ENCODE measurements at places on chromosomes 11 and 22.
A peak's percentile ranks its signal among the peaks of the same experiment; 100 is the strongest.

DNA sequence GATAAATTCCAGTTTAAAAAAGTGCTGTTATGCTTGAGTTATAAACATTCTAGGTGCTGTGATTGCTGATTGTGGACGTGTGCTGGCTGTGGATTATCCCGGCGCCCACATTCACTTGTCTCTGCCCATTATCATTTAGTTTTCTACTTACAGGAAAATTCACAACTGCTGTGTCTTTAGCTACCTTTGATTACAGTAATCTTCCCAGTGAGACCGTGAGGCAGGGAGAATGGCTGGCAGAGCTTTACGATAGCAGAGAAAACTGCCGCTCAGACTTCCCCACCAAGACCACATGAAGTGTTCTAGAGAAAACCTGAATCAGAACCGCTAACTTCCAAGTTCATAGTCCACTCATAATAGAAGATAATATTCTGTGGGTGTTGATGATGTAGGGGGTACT is 34.6 kb upstream of the NELL1 start:
- no peak for DNase-seq

DNA sequence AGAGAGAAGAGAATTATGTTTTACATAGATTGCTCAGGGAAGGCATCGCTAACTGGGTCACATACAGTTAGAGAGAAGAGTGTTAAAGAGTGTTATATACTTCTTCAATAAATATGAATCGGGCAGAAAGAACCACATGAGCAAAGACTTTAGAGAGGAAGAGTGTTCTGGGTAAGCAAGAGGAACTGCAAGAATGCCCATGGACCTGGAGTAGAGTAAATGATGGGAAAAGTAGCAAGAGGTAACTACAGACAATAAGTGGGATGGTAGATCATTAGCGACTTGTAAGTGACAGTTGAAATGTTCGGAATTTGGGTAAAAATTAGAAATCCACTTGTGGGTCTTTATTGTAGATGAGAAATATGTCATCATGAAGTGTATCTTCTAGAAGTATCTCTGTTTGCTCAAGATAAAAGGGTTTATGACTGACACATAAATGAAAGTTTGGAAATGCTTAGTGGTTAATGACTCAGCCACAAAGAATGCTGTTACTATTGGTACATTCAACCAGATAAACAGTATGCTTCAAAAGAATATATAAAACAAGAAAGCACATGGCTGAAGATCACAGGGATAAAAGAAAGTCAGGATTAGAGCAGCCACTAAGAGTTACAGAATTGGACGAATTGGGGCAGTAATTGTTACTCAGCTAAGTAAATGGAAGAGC is 229.3 kb downstream of the CASP12 start:
- DNase-seq = no peak

DNA sequence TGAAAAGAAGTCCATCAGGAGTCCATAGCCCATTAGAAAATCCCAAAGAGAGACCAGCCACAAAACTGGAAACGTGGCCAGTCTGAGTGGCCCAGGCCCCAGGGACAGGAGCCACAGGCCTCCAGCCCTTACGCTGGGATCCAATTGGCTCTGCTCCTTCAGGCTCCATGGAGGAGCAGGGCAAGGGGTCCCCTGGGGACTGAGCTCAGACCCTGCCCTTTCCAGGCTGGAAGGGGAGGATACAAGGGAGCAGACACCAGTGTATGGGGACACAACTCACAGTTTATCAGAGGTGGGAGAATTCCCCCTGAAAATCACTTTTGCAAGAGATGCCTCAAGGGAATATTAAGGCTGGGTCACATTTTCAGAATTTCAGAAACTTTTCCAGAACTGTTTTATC is 227.5 kb downstream of the NTM start:
- DNase-seq = no peak

DNA sequence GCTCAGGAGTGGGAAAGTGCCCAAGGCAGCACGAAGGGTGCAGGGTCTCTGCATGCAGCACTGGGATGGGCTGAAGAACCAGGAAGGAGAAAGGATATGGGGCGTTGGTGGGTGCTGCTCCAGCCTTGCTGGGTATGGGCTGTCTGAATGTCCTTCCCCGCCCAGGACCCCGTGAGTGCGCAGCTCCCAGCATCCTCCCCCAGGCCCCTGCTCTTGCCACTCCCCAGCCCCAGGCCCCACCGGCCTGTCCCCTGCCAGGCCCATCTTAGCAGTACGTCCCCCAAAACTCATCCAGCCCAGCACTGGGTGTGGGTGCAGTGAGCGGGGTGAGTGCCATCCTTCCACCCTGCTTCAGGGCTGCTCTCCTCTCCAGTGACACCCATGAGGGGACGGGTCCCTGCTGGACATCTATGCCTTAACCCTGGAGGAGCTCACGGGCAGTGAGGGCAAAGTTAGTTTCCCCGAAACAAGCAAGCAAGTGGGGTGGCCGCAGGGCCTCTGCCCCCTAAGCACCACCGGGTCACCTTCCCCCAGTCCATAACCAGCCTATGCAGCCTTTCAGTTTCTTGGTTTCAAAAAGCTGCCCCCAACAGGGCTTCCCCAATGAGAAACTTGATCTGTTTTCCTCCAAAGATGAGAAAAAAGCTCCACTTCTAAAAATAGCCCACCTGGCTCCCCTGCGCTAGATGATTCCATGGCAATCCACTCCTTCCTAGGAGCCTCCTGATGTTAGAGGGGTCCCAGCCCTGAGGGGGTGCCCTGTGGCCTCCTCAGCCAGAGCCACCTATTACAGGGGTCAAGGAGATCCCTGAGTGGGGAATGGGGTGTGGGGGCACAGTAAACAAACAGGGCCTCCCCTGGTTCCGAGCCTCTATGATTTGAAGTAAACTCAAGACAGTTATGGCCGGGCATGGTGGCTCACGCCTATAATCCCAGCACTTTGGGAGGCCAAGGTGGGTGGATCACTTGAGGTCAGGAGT is 103.8 kb downstream of the MORC2 start:
- peak; percentile 76 for DNase-seq

DNA sequence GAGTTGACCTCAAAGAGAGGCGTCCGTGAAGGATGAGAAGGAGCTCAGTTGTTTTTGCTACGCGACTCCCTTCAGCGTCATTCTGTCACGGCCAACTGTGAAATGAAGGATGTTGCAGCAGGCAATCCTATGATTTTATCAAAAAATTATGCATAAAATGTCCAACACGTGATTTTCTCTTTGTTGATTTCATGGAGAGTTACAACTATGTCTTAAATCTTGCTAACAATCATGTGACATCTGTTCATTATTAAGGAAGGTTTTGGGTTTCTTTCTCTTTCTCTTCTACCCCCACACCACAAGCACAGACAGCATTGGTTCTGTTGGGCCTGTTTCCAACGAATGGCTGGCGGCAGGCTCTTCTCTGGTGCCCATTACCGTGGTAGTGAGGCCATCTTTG is 3.7 kb downstream of the KRTAP5-4 start:
- no peak for DNase-seq

GRCh38 chr11:23944923-23945322 is 551.9 kb upstream of the LUZP2 start:
- DNase-seq = no peak

DNA sequence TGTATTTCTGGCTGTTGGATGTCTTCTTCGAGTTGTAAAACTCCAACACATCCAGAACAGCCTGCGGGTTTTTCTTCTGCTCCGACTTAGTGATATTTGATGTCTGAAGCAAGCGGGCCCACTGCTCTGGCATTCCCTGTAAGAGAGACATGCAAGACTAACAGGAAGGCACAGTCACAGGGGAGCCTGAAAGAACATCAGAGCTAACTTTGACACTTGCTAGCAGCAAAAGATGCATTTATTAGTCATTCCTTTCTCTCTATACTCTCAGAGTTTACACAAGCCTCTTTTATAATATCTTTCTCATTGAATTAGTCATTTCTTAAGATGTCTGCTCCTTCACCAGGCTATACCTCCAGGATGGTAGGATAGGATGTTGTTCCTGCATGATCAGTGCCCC is 77.8 kb upstream of the GDPD4 start:
- DNase-seq = no peak

DNA sequence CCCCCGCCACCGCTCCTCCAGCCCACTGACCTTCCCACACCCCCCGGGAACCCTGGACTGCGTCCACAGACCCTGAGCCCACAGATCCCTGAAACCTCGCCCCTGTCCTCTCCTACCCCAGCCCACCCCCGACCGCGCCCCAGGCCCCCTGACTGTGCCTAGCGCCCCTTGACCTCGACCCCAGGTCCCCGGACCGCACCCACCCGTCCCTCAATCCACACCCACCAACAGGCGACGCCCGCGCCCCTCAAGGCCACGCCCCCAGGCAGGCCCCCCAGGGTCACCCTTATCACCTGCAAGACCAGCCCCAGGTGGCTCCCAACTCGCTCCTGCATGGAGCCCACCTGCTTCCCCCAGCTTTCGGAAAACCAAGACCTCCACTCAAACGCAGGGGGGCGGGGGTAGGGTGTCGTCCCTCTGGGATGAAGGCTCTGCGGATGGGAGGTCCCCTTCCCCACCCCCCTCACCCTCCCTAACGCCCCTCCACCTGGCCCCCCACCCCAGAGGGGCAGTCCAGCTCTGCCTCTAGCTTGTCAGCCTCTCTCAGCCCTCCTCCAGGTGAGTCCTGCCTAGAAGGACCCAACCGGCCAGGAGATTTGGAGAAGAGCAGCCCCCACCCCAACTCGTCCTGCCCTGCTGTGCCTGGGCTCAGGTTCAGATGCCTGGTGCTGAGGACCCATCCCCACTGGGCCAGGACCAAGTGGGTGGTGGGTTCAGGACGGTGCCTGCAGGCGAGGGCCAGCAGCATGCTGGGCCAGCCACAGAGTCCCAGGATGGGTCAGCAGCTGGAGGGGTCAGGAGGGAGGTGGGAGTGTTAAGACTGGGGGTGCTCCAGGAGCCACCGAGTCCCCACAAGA is 3.1 kb upstream of the IL17REL start:
- peak; percentile 69 for DNase-seq

DNA sequence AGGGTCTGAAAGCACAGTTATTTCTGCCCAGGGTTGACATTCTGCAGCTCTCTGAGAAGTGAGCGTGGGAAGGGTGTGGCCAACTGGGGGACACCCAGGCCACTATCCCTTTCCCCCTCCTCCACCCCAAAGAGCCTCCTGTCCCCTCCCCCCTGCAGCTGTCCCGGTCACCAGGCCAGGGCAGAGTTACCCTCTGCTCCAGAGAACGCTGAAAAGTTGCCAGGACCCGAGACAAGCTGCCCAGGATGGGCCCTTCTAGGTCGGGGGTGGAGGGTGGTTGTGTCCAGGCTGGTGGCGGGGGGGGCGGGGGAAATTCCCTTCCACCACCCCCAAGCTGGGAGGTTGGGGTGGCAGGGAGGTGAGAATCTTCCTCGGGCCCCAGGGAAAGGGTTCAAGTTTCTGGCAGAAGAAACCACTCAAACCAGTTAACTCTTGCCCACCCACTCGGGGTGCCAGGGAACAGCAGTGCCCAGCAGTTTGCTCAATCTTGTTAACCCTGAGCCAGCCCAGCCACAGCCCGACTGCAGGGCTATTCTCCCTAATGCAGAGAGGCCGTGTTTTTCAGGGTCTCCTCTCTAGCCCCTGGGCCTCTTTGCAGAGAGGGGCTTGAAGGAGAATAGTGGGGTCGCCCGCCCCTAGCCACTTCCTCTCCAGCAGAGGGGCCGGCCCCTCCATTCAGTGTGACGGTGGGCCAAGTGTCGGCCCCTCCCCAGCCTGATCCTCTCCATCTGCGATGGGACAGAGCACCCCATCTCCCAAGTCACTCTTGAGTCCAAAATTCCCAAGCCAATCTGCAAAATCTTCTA is 697 bp downstream of the LGALS1 start:
- DNase-seq = no peak

GRCh38 chr11:46143049-46143806 is 22.0 kb upstream of the PHF21A start:
- peak; percentile 37 for DNase-seq

DNA sequence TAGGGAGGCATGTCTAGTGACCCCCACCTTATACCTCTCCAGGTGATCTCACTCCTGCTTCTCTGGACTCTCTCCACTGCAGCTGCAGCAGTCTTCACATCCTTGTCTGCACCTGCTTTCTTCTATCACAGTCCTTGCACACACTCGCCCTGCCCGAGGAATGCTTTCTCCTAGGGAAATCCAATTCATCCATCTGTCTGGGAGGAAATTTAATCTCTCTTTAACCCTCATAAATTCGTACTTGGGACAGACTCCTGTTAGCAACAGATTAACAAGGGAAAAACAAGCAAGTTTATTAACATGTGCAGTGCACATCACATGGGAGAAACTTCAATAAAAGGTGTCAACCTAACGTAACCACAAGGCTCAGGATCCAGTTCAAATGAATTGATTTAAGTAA is 11.3 kb upstream of the RCN1 start:
- DNase-seq = no peak

GRCh38 chr11:126419801-126420697 is 64.6 kb downstream of the ST3GAL4 start:
- DNase-seq = peak; percentile 83

DNA sequence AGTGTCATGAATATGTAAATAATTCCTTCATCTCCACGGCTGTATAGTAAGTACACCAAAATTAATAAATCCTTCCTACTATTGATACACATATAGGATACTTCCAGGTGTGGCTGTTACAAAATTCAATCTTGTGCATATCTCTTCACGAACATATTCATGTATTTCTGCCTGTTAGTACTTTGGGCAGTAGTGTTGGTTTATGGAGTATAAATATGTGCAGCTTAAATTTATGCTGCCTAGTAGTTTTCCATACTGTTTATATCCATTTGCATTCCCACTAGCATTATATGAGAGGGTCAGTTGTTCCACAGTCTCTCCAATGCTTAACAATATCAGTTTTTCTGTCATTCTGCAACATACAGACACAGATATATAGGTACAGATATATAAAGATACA is 3.9 kb upstream of the OR5M8 start:
- no peak for DNase-seq

GRCh38 chr11:27868226-27868625 is 168.0 kb upstream of the BDNF start:
- DNase-seq = no peak

GRCh38 chr11:134349109-134349801 is 17.5 kb downstream of the GLB1L2 start:
- no peak for DNase-seq

GRCh38 chr22:25182131-25183110 is 17.2 kb upstream of the CRYBB3 start:
- DNase-seq = no peak

GRCh38 chr11:103892603-103893002 is 143.8 kb upstream of the DDI1 start:
- no peak for DNase-seq

DNA sequence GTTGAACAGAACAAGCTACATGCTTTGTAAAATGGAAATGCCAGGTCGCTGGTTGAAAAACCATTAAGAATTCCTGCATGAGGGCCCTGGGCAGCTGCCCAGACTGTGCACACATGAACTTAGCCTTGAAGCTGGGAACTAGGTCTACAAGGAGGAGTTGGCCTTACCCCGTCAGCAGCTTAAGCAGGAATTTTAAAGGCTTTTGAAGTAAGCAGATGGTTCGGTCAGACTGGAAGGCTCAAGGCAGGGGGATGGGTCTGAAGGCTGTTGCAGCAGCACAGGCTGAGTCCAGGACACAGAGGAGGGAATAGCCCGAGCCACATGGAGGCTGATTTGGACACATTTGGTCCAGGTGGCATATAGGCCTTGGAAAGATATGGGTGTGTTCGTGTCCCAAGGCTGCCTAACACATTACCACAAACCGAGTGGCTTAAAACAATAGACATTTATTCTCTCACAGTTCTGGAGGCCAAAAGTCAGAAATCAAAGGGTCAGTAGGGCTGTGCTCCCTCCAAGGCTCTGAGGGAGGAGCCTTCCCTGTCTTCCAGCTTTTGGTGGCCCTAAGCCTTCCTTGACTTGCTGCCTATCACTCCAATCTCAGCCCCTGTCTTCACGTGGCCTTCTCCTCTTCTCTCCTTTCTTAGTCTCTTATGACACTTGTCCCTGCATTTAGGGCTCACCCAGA is 11.6 kb downstream of the LIF start:
- peak; percentile 80 for DNase-seq

All from osteoblast (primary cell).